Suppressor macrophage treated with lipopolysaccharide for 1 hour (primary cell): ENCODE measurements at places on chromosomes 6 and 20.
A peak's percentile ranks its signal among the peaks of the same experiment; 100 is the strongest.

DNA sequence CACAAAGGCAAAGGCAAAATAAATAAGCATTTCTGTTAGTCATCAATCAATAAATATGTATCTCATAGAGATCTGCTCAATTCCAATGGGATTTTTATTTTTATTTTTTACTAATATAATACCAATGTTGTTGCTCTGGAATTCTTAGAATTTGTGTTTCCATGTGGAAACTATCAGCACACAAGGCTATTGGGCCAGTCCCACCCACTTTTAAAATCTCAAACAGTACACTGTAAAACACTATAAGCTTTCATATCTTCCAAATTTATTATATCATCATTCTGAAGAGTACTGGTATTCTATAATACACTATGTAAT is 563.8 kb upstream of the MARCKS start:
- DNase-seq: no peak

DNA sequence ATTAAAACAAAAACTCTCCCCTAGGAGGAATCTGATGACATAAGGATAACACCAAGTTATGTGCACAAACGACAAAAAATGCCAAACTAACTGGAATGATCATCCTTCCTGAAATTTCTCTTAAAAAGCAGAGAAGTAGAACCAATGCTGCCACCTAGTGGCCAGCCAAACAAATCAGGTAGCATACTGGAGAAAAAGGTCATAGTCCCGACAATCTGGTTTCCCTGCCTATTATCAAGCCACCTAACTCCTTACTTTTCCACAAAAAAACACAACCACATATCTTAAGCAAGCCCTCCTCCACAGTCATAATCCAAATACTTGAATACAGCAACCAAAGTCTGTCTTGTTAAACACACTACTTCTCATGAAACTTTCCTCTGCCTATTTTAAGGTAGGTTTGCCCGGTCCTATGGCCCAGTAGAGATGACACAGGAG is 5.3 kb downstream of the OARD1 start:
- peak; percentile 88 for DNase-seq

GRCh38 chr6:118895859-118896258 is 1.9 kb downstream of the ASF1A start:
- no peak for DNase-seq

DNA sequence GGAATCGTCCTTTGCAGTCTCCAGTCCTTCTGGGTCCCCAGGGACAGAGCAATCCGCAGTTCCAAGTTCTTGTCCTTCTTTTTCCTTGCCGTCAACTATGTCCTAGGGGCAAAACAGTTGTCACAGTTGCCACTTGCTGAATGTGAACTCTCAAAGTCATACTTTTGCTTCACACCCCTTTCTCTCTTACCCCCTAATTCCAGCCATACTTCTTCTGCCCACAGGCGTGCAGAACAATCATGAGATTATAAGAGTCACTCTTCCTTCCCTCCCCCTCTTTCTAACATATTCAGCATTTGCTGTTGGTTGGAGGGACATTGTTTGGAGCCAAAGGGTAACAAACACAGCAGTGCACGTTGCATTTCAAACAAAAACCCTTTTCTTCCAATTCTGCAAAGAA is 74.4 kb downstream of the BCAS1 start:
- no peak for DNase-seq

- no peak for DNase-seq
Measured at GRCh38 chr6:93685494-93685893, 266.1 kb upstream of the EPHA7 start.

DNA sequence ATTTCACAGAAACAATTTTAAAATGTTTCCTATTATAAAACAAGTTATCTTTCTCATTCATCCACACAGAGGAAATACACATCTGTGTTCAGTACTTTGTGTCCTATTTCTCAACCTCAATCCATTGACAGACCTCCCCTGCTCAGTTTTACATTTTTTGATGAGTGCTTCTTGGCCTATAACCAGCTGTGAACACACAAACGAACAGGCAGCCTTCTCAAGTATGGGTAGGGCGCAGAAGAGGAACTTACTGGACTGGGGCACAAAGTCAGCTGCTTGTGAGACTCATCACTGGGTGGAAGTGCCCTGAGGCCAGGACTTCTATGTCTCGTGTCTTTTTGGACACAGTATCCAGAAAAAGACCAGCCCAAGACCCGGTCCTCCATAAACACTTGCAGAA is 2.8 kb downstream of the RPS6KA2 start:
- peak; percentile 71 for DNase-seq

DNA sequence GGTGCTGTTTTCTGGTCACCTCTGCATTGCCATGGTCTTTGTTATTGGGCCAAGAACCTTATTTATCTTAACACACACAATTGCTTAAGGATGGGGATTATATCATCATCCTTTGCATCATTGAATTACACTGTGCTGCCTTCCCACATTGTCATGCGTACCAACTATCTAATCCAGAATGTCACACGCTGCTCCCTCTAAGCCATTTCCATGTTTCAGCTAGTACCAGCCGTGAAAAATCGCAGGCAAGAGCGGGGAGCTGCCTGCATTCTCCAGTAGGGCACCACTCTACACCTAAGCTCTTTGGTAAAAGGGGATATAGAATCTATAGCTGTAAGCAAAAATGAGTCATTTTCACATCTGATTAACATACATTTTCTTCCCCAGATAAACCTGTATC is 277.0 kb downstream of the PRL start:
- DNase-seq: peak; percentile 29

GRCh38 chr20:36342331-36343120 is 36.4 kb downstream of the DLGAP4 start:
- DNase-seq: no peak

DNA sequence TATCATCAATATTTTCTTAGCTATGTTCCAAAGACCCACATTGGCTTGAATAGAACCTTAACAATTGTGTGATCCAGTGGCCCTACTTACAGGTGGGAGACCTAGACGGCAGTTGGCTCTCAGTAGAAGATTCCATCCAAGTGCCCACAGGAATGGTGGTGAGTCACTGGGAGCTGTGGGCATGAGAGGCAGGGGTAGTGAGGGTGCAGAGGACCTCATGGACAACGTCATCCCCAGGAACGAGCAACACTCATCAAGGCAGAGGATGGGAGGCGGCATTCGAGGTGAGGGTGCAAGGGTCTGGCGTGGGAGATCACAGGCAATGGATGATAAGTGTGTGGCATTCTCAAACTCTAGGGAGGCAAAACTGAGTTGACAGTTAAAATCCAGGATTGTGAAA is 17.5 kb upstream of the SPO11 start:
- DNase-seq: no peak

DNA sequence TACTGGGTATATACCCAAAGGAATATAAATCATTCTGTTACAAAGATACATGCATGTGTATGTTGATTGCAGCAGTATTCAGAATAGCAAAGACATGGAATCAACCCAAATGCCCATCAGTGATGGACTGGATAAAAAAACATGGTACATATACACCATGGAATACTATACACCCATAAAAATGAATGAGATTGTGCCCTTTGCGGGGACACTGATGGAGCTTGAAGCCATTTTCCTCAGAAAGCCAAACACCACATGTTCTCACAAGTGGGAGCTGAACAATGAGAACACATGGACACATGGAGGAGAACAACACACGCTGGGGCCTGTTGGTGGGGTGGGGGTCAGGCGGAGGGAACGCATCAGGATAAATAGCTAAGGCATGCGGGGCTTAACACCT is 41.3 kb upstream of the MAPK13 start:
- no peak for DNase-seq

- no peak for DNase-seq
Measured at GRCh38 chr6:18053078-18053477, 65.6 kb upstream of the KIF13A start.

- no peak for DNase-seq
Measured at GRCh38 chr6:39829331-39829730, 37.2 kb downstream of the DAAM2 start.

GRCh38 chr6:39892490-39893129 is 41.7 kb downstream of the MOCS1 start:
- DNase-seq: peak; percentile 48

DNA sequence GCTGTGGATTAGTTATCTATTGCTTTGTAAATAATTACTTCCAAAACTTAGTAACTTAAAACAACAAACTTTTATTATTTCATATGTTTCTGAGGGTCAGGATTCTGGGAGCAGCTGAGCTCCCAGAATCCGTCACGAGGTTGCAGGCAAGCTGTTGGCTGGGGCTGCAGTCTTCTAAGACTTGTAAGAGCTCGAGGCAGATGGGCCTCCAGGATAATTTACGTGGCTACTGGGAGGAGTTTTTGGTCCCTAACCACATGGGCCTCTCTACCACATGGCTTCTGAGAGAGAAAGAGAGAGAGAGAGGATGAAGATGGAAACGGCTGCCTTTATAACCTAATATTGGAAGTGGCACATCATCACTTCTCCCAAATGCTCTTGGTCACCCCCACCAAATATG is 64.9 kb upstream of the SULF2 start:
- DNase-seq: no peak
